Central memory CD4-positive, alpha-beta T cell (primary cell): ENCODE measurements at places on chromosomes 16 and 17.

DNA sequence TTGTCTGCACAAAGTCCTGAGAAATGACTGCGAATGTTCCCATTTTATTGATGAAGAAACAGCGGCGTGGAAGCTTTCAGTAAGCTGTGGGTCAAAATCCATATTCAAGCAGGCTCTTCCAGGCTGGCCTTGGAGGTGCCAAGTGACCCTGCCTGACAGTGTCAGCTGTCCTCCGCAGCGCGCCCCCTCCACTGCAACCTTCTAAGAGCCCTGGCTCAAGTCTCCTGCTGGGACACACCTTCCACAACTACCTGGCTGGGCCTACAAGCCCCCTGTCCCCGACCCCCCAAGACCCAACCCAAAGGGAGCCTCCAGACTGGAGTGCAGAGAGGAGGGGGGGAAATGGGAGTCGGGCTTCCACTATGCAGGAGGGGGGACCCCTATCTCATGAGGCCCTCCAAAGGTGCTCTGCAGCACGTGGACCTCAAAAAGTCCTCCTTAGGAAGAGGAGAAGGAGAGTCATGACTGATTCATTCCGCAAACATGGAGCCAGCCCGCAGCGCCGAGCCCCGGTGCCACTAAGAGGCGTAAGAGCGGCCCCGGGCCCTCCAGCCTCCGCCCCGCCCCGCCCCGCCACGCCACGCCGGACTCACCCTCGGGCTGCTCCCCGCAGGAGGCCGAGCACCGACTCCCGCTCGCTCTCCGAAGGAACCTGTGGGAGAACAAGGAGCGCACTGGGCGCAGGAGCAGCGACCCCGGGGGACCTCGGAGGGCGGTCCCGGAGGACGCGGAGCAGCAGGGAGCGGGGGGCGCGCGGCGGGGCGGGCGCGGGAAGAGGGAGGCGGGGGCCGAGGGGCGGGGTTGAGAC is 574 bp downstream of the MPP3 start:
- DNase-seq: no peak

DNA sequence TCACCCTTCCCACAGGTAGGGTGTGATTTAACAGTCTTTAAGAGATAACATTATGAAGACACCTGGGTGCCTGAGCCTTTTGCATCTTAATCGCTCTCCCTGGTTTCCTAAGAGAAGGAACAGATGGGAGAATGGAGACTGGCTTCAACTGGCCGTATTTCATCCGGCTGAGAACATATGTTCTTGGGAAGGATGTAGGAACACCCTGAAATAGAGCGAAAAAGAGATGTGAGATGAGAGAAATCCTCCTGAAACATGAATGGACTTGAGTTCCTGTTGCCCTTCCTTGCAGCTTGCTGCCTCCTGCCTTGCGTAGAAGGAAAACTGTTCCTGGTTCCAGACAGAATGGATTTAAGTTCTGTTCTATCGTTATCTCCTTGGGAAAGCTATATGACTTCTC is 385.4 kb upstream of the RBFOX1 start:
- DNase-seq: no peak

GRCh38 chr16:35255186-35255803 is 1795.9 kb downstream of the TP53TG3F start:
- DNase-seq: no peak

- no peak for DNase-seq
These were observed 6.4 kb downstream of the USP22 start for GRCh38 chr17:21036361-21036881.

GRCh38 chr17:55577687-55578086 is 66.4 kb upstream of the SMIM36 start:
- peak; percentile 47 for DNase-seq
